ENCODE measurements at places on chromosomes 7 and 10.
A peak's percentile ranks its signal among the peaks of the same experiment; 100 is the strongest.

DNA sequence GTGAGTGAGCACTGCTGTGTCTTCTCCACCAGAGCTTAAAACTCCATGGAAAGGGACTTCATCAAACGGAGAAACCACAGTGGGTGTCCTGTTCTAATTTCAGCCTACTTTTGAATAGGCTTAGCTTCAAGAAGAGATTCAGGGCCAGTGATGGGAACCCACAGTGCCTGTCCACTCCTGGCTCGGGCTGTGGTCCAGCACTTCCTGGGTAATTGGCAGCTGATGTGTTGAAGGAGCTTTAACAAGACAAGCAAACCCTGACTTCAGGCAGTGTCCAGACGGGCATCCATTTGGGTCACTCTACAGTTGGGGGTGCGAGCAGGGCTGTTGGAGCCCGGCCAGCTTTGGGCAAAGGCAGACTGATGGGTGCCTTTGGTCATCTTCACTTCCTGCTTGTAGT, 14.5 kb downstream of the VWC2 start:
- H3K4me1 ChIP-seq = no peaks in the 10 kb centered on the region
- H3K4me3 ChIP-seq = no peak overlapping the region
- DNase-seq = no peak

GRCh38 chr10:83995738-83996331, 143.5 kb upstream of the GHITM start:
- DNase-seq = no peak
- no peak overlapping the region for H3K27ac ChIP-seq
- no peaks in the 10 kb centered on the region for H3K4me1 ChIP-seq
- no peak overlapping the region for H3K4me3 ChIP-seq
- H3K36me3 ChIP-seq = no peaks in the 10 kb centered on the region

DNA sequence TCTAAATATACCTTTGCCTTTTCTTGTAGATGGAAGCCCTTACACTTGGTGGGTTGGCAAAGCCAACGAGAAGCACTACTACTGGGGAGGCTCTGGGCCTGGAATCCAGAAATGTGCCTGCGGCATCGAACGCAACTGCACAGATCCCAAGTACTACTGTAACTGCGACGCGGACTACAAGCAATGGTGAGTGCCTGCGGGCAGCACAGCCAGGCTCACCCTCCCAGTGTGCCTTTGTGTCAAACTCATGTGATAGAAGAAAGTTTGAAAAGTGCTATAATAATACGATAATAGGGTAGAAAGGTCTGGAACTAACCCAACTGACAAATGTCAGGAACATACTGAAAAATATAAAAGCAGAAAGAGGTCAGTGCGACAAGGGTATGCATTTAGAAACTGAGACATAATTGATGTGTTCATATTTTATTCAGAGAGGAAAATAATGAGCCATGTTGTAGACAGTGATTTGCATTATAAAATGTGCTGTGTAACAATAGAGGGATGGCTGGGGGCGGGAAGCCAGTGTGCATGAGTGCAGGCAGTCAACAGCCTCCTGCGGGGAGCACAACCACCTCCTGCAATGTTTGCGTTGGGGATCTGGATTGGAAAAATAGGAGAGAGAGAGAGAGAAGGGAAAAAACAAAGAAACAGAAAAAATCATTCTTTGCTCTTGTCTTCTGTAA, 686.9 kb upstream of the C7orf33 start:
- DNase-seq = no peak
- H3K27me3 ChIP-seq = no peaks in the 10 kb centered on the region
- no peaks in the 10 kb centered on the region for H3K36me3 ChIP-seq
- no peak overlapping the region for H3K27ac ChIP-seq

DNA sequence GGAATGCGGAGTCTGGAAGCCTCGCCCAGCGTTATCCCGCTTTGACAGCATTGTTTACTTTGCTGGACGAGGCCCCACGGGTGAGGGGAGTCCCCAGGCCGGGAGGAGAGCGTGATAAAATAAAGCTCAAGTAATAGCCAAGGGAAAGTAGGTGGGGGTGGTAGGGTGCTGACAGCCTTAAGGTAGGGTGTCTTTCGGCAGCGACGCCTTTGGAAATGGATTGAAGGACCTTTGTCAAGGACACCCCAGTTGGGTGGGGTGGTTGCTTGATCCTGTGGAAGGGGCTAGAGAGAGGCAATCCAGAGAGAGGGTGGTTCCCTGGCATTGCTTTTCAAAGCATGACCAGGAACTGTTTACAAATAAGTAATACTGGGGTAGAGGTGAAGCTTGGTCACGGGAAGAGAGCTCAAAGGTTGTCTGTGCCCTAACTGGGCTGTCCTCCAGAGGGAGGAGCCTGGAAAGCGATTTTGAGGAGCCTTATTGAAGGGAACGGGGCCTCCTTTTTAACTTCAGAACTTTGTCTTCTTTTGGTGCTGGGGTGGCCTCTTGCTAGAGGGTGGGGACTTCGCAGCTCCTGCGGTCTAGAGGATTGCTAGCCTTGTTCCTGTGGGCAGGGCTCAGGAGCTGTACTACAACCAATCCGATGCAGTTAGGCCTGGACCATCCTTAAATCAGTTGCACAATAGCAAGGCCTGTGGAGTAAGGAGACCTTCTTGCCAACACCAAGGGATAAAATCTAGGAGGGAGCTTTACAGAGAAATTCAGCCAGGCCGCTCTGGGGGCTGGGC, 1.3 kb downstream of the EIF4EBP2 start:
- no peaks in the 10 kb centered on the region for H3K27me3 ChIP-seq
- peaks cover 4% of the 10 kb centered on the region for H3K36me3 ChIP-seq
- H3K27ac ChIP-seq = peak overlapping the region; percentile 19
- H3K4me3 ChIP-seq = peak overlapping the region; percentile 86

DNA sequence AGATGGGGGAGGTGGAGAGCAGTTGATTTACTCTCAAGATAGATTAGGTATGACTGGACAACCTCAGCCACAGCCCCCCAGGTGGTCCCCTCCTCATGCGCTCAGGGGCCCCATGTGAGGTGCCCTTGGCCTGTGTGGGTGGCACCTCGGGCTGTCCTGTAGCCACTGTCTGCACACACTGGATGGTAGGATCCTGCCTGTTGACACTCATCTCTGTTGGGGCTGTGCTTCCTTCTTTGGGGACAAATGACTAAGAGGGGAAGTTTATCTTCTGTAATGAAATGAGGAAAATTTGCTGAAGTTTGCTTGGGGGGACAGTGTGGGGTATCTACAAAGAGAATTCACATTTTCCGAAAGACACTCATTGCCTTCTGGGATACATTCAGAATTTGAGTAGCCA, 53.6 kb upstream of the ANTXRL start:
- no peak for DNase-seq
- H3K27ac ChIP-seq = no peak overlapping the region
- H3K36me3 ChIP-seq = no peaks in the 10 kb centered on the region
- no peaks in the 10 kb centered on the region for H3K27me3 ChIP-seq

DNA sequence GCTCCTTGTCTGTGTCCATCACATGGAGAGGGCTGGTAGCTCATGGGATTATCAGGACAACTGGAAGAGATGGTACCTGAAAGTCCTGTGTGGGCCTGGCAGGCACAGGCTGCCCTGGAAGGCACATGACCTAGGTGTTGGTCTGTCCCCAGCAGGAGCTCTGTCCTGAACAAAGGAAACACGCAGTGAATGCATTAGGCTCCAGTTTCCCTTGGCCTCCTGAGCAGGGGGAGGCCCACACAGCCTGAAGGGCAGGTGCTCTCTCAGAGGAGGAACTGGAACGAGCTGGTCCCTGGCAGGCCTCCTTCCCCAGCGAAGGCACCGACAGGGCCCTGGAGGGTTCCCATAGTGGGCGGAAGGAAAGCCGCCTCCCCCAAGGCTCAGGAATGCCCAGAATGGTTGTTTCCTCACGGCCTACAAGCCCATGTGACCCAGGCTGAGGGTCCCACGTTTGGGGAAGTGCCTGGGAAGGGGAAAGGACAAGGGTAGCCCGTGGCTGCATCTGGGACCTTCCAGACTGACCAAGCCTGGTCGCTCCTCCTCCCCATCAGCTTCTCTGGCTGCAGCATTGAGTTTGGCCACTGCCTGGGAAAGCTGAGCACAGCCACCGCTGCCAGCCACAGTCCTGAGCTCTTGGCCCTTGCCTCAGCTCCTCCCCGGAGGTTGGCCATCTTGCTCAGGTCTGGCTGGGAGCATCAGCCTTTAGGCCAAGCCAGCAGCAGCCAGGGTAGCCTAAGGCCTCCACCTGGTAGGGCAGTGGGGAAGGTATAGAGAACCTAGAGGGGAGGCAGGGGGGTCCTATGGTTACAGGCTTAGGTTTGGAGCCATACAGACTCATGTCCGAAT, 21.8 kb downstream of the CXCL12 start:
- no peaks in the 10 kb centered on the region for H3K4me1 ChIP-seq
- H3K4me3 ChIP-seq = no peak overlapping the region
- H3K27me3 ChIP-seq = peaks cover 2% of the 10 kb centered on the region
- no peak overlapping the region for H3K27ac ChIP-seq
- no peak for DNase-seq
- no peaks in the 10 kb centered on the region for H3K36me3 ChIP-seq

DNA sequence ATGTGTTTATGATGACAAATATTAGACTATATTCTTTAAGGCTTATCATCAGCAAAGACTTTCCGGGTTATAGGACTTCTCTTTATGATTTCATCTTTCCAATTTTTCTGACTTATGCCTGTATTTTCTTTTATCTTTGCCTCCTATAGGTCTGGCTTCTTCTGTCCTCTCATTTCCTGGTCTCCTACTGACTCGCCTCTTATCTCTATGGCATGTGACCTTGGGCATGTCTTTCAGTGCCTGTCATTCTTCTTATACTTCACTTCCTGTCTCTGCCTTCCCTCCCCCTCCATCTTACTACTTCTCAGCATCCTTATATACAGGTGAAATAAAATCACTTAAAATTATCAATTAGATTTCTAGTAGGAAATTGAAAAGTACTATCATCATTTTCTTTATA, 42.2 kb downstream of the PCDH15 start:
- no peak for DNase-seq
- H3K27ac ChIP-seq = no peak overlapping the region
- no peaks in the 10 kb centered on the region for H3K4me1 ChIP-seq

DNA sequence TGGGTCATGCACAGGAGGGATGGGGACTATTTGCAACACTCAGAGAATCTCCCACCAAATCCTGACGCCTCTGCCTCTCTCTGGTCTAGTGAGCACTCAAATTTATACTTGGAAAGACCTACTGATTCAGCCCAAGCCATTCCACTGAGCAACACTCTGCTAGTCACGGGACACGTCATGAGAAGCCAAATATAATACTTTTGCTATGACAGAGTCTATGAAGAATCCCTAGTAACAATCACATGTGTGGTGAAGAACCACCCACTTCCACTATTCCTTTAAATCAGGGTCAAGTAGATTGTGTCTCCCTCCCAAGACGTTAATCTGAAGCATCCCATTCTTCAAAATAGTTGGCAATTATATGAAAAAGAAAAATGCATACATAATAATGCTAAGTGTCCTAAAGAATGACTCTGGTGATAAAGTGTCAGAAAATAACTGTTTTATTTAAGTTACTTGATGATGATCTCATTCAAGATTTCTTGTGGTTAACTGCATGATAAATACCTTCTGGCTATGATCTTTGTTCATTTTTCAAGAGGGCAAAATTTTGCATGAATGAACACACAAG, 28.5 kb downstream of the CHCHD3 start:
- no peak overlapping the region for H3K4me3 ChIP-seq
- no peak for DNase-seq
- no peaks in the 10 kb centered on the region for H3K36me3 ChIP-seq
- no peaks in the 10 kb centered on the region for H3K27me3 ChIP-seq
- H3K4me1 ChIP-seq = peaks cover 9% of the 10 kb centered on the region

DNA sequence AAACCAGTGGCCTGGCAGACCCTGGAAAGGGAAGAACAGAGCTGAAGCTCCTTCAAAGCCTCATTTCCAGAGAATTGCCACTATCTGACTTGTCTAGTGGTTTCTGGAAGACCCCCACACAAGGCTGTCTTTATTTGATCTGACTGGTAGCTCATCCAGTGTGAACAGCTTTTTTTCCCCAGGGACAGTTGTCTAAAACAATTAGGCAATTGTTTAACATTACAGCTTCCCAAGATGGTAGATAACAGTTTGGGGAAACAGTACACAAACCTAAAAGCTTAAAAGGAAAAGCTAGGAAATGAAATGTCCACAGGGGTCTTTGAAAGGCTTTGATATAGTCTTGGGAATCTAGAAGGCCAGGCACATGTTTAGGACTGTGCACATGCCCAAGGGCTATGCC, 203.4 kb upstream of the CTBP2 start:
- H3K27ac ChIP-seq = no peak overlapping the region
- peaks cover 2% of the 10 kb centered on the region for H3K27me3 ChIP-seq
- H3K36me3 ChIP-seq = no peaks in the 10 kb centered on the region
- no peak for DNase-seq
- no peaks in the 10 kb centered on the region for H3K4me1 ChIP-seq

DNA sequence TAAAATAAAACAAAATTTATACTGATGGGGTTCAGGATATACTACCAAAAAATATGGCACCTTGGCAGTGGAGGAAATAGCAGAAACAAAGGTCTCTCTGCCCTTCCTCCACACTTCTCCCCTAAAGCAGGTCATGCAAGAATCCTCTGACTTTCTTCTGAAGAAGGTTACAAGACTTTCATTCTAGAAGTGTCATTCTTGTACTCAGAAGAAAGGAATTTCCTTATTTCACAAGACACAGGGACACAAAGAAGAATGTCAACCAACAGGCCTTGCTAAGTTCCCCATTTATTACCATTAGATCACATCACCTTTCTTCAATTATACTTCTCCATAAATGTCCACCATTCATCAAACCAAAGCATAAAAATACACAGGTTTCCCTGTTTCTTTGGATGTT, 470.2 kb downstream of the PAXIP1 start:
- H3K4me3 ChIP-seq = no peak overlapping the region
- H3K4me1 ChIP-seq = no peaks in the 10 kb centered on the region
- no peak for DNase-seq
- no peaks in the 10 kb centered on the region for H3K36me3 ChIP-seq
- H3K27me3 ChIP-seq = no peaks in the 10 kb centered on the region
- no peak overlapping the region for H3K27ac ChIP-seq

DNA sequence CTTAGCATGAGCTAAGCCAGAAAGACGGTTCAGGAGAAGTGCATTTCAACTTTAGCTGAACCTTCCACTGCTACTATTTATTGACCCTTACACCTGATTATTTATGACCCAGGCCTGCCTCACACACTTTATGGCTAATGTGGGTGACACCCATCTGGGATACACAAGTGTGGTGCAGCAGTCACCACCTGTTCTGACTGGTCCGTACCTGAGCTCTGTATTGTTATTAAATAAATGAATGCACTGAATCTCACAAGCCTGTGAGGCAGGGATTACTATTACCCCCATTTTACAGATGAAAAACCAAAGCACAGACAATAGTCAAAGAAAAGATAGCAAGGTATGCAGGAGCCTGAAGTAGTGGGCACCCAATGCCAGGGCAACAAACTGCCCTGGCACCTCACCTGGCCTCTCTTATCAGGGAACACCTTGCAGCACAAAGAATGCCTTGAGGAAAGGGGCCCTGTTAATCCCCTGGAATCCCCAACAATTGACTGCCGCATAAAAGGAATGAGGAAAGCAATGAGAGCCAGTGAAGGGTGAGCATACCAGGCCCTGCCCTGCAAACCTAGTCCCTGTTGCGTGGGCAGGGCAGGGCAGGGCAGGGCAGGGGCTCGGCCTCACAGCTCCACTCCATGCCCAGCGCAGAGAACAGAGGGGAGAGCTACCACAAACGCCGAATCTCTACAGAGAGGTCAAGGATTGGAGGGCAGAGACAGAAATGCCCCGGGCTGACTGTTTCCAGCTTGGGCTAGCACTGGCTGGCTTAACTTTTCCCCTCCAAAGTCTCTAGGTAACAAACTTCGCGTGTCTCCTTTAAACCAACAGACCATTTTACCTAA, 1.3 kb downstream of the ANXA11 start:
- peaks cover 16% of the 10 kb centered on the region for H3K4me1 ChIP-seq
- no peaks in the 10 kb centered on the region for H3K36me3 ChIP-seq
- H3K27ac ChIP-seq = peak overlapping the region; percentile 25
- DNase-seq = peak; percentile 28
- peak overlapping the region; percentile 66 for H3K4me3 ChIP-seq

- H3K27ac ChIP-seq = no peak overlapping the region
- peaks cover 17% of the 10 kb centered on the region for H3K4me1 ChIP-seq
- H3K27me3 ChIP-seq = peaks cover 27% of the 10 kb centered on the region
- no peaks in the 10 kb centered on the region for H3K36me3 ChIP-seq
These were observed 717 bp downstream of the ADCY1 start for GRCh38 chr7:45574669-45575500.

All from common myeloid progenitor, CD34-positive (primary cell).